ENCODE measurements at places on chromosomes 3 and 15.

DNA sequence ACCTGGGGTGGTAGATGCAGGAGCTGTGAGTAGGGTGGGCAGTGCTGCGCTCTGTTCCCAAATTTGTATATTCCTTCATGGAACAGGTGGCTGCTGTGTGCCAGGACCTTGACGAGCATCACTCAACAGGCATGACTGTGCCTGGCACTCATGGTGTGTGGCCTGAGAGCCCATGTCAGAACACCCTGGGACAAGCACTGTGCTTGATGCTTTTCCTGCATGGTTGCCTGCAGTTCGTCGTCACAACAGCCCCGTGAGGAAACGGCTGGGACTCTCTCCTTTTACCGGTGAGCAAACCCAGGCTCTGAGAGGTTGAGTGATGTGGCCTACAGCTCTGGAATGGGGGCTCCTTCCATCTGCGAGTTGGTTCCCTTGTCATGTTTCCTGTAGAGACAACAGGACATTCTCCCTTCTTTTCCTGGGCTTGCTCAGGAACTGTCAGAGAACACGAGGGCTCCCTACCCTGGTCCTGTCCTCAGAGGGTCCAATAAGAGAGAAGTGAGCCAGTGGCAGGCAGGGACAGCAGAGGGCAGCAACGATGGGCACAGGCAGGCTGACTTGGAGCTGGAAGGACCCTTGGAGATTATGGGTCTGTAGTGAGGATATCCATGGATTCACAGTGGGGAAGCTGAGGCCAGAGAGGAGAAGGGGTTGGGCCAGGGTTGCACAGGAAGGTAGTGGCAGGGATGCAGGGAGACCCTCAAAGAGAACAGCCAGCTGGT, 37.4 kb downstream of the PRKCD start:
- no peak for DNase-seq

DNA sequence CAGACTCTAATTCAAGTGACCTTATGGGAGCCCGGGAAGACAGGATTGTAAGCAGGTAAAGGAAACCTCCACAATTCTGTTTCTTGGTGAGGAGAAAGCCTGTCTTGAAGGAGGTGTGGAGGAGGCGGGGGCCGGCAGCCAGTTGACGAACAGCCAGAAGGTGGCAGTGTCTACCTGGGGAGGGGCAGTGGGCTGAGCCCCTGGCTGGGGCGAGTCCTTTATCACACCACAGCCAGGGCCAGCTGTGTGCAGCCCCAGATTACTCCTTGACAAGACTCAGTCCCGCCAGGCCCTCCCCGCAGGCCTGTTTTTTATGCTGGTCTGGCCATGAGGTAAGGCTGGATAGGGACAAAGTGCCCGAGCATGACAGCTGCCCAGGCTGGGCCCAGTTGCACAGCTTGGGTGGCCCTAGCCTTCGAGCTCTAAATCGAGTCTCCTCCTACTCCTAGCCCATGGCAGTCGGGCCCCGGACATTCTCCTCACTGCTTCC, 40.9 kb upstream of the IDH2 start:
- DNase-seq = peak; percentile 20

- no peak for DNase-seq
These were observed 852.3 kb upstream of the ALCAM start for GRCh38 chr3:104514371-104514770.

- peak; percentile 30 for DNase-seq
These were observed 121.7 kb upstream of the TLE3 start for GRCh38 chr15:70219256-70219895.

- DNase-seq = no peak
These were observed 91.2 kb upstream of the VEPH1 start for GRCh38 chr3:157594413-157594812.

DNA sequence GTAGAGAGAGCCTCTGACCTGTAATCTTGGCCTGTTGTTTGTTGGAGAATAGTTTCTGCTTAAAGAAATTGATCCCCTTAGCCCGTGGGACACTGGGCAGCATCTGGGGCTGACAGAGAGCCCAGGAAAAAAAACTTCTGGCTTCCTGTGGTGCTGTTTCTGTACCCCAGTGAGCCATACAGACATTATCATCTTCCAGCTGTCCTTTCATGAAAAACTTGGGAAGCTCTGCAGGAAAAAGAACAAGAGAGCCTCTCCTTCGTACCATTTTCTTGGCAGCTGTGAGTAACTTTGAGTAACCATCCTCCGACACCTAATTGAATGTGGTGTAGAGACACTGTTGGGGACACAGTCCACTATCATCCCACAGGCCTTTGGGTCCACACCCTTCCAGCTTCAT, 333.0 kb downstream of the SHQ1 start:
- no peak for DNase-seq

- no peak for DNase-seq
These were observed 484.4 kb upstream of the ADAMTS9 start for GRCh38 chr3:65172209-65172608.

- DNase-seq = peak; percentile 20
These were observed 268.4 kb upstream of the ROPN1 start for GRCh38 chr3:124260206-124260915.

- no peak for DNase-seq
These were observed 617.5 kb downstream of the TBL1XR1 start for GRCh38 chr3:176579711-176580185.

GRCh38 chr3:133106169-133106568, 68.0 kb downstream of the TMEM108 start:
- no peak for DNase-seq

DNA sequence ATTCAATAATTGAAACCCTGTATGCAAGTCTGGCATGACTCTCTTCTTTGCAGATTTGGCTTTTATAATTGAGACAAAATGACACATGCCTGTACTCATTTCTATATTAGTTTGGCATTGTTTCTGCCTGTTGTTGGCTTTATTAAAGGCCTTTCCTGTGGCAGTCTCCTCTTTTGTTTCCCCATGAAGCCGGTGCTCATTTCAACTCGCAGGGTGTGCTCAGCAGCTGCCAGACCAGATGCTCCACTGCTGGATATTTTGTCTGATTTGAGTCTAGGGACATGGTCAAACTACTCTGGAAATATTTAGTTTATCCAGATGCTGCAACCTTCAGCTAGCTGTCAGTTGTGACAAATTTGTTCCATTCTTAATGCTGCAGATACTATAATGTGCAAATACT, 445.3 kb downstream of the NAALADL2 start:
- no peak for DNase-seq

- DNase-seq = no peak
These were observed 59.5 kb downstream of the FNDC3B start for GRCh38 chr3:172098698-172099494.

- DNase-seq = no peak
These were observed 12.8 kb downstream of the SH3BP5 start for GRCh38 chr3:15319575-15319974.

DNA sequence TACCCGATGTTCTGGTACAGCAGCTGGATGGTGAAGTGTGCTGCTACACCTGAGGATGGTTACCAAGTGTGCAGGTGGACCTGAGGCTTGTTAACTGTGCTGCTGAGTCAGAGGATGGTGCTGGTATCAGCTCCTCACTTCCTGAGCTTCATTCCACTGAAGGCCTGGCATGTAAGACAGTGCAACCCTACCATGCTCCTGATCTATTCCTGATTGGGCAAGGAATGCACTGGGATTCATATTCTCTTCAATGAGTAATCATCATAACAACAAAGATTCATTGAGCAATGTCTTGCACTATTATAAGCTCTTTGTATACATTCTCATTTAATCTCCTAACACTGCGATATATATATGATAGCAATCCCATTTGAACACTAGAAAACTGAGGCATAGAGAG, 62.9 kb upstream of the THSD4 start:
- DNase-seq = no peak

- DNase-seq = no peak
These were observed 82.1 kb downstream of the DLG1 start for GRCh38 chr3:197216169-197216860.

GRCh38 chr3:49901366-49902339, 2.0 kb downstream of the MST1R start:
- DNase-seq = no peak

GRCh38 chr3:52283306-52283705, 4.3 kb upstream of the GLYCTK start:
- no peak for DNase-seq

- DNase-seq = no peak
These were observed 80.2 kb downstream of the ARNT2 start for GRCh38 chr15:80484333-80484864.

DNA sequence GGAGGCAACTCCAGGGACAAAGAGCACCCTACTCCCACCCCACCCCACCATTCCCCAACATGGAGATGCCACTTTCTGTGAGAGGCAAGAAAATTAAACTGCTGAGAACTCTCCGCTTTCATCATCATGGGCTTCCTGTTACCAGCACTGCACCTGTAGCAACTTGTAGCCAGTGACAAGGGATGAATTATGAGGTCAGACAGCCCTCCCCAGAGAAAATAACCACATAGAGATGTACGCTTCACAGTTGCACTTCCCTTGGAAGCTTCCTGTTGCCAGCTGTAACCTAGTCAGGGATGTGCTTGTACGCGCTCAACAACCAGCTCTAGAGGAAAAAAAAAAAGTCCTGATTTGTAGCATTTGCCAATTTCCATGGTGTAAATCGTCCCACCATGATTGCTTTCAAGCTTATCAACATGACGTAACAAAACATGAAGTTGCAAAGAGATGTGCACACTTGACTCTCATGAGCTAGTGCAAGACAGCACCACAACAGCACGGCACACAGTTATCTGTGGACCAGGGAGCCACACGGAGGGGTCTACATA, 145.4 kb downstream of the RAB11A start:
- no peak for DNase-seq

GRCh38 chr3:55521064-55521737, 34.1 kb upstream of the WNT5A start:
- DNase-seq = no peak

DNA sequence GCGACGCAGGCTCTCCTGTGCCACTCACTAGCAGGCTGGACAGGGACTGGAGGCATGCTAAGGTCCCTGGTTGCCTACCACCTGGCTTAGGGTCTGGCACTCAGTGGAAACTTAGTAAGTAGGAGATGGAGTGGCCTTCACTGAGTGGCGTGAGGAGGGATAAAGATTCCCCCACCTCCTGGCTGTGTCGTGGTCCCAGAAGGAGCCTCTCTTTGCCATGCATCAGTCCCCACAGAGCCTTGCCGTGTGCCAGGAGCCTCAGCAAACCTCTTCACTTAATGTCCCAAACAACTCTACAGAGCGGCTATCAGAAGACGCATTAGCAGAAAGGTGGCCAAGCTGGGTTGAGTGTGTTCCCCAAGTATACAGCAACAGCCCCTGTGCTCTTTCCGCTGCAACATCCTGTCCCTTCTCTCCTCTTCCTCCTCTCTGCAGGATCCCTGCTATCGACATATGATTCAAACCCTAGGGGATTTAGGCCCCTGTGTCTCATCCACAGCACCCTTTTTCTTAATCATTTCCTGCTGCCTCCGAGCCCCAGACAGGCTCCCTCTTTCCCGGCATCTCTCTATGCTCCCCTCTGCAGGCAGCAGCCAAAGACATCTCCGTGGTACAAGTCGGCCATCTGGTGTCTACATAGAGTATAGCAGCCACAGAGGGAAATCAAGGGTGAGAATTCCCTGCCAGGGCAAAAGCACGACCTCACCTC, 66.7 kb downstream of the SLC6A1 start:
- peak; percentile 78 for DNase-seq

GRCh38 chr3:186021673-186022362, 84.0 kb upstream of the TRA2B start:
- no peak for DNase-seq

Data from globus pallidus (tissue), 1 donor.